ENCODE measurements at places on chromosomes 16 and 17.

- ATAC-seq, result peak; percentile 69
Observed at GRCh38 chr16:67158637-67159600, 790 bp downstream of the TRADD start.

DNA sequence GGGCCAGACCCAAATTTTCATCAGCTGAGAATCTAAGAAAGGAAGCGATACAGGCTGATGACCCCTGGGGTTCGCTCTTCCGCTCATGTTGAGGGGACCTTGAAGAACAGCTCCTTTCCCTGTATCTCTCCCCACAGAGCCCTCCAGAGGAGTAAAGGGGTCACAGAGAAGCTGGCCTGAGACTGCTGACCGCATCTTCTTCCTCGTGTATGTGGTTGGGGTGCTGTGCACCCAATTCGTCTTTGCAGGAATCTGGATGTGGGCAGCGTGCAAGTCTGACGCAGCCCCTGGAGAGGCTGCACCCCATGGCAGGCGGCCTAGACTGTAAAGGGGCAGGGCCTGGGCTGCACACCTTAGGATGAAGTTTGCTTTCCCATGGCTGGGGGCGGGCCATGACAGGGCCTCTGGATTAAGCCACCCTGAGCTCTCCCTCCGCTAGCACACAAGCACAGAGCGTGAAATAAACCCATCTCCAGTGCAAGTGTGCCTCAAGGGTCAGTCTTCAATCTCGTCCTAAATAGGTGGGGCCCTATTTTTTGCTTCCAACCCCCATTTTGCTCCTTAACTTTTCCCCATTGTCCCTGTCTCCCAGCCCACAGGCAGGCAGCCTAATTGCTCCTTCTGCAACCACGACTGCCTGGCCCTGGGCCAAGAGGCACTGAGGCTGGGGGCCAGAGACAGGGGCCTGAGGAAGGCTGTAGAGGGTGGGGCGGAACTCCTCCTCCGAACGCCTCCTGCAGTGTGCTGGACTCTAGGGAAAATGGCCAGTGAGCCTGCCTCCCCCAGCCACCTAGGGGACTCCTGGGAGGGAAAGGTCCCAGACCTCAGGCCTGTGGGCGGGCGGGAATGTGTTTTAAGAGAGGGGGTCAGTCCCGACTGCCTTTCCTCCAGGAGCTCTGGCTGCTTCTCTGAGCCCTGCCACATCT lies 3.6 kb downstream of the ZACN start:
- no peak for ATAC-seq

GRCh38 chr17:30232015-30232823 lies 3.3 kb downstream of the SLC6A4 start:
- ATAC-seq, result no peak

DNA sequence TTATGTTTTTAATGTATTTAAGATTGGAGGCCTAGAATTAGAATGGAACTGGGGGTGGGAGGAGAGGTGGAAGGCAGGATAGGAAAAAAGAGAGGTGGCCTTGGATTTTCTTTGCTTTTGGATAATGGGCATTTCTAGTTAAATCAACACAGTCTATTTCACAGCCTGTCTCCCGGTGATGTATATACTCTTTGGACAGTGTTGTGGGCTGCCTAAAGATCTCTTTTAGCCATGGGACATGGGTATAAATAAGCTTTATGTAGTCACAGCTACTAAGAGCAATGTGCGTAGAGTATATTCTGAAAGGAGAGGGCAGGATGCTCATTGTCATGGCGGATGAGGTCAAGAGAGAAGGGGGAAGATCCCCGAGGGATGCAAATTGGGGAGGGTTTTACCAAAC lies 1084.4 kb upstream of the RBFOX1 start:
- ATAC-seq, result no peak

GRCh38 chr17:43595466-43595865 lies 49.3 kb upstream of the ETV4 start:
- ATAC-seq, result no peak

- ATAC-seq, result no peak
Observed at GRCh38 chr17:48494335-48494734, 36.5 kb downstream of the HOXB1 start.

GRCh38 chr16:50395763-50396710 lies 27.2 kb upstream of the BRD7 start:
- peak; percentile 63 for ATAC-seq

DNA sequence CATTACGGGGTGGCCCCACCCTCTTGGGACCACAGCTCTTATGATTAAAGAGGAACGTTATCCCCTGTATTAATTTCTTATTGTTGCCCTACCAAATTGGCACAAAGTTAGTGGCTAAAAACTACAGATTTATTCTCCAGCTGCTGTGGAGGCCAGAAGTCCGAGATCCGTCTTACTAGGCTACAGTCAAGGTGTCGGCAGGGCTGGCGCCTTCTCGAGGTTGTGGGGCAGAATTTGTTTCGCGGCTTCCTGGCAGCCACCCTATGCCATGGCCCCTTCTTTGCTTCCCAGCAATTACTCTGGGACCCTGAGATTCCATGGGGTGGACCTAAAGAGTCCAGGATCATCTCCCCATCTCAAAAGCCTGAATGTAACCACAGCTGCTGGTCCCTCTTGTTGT lies 263.4 kb downstream of the CPPED1 start:
- no peak for ATAC-seq

DNA sequence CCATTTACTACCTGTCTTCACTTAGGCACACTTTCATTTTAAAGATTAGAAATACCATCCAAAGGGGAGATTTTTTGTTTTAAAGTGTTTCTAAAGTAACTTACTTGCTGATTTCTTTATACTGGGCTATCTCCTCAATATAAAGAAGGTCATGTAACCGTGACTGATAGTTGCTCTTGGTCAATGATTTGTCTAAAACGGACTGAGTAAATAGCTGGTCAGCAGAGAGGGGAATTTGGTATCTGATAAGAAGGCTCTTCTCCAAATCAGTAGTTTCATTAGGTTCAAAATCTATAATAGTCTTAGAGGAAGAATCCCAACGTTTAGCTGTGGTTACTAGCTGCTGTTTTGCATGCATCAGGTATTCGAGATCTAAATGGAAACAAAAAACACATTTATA lies 66.4 kb downstream of the HELZ start:
- ATAC-seq, result no peak

DNA sequence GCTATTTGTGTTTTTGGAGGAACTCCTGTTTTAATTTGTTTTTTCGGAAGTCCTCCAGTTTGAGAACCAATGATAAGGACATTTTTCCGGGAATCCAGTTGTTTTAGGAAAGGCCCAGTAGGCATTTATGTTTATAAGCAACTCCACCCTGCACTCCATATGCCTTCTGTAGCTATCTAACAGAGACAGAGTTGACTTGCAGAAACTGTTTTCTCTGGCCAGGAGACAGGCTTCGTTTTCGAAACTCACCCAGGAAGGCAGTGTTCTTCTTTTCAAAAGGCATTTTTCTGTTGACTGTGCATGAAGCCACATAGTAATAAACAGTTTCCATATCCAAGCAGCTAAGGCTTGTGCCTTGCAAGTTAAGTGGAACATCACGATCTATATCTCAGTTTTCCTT lies 587.1 kb downstream of the WWOX start:
- ATAC-seq, result no peak

DNA sequence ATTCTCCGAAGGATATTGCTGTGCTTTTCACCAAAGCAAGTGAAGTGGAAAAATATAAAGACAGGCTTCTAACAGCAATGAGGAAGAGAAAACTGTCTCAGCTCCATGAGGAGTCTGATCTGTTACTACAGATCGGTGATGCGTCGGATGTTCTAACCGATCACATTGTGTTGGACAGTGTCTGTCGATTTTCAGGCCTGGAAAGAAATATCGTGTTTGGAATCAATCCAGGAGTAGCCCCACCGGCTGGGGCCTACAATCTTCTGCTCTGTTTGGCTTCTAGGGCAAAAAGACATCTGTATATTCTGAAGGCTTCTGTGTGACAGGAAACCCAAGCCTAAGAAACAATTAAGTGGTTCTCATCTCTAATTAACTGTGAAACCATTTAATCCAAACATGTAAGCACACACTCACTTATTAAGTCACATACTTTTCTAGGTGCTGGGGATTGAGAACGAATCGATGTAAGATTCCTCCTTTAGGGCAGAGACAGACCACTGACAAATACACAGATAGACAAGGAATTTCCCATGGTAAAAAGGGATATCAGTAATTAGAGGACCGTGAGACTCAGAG lies 22.8 kb downstream of the SLFN5 start:
- ATAC-seq, result no peak

DNA sequence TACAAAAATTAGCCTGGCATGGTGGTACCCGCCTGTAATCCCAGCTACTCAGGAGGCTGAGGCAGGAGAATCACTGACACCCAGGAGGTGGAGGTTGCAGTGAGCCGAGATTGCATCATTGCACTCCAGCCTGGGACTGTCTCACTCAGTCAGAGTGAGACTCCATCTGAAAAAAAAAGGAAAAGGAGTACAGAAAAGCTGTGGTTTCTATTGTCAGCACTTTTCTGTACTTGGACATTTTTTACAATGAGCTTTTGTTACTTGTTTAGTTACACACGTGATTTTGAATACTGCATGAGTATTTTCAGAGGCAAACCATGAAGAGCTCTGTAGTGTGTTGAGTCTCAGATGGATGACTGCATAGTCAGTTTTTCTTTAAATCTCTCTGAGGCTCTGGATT lies 26.3 kb downstream of the ZC3H18 start:
- no peak for ATAC-seq

DNA sequence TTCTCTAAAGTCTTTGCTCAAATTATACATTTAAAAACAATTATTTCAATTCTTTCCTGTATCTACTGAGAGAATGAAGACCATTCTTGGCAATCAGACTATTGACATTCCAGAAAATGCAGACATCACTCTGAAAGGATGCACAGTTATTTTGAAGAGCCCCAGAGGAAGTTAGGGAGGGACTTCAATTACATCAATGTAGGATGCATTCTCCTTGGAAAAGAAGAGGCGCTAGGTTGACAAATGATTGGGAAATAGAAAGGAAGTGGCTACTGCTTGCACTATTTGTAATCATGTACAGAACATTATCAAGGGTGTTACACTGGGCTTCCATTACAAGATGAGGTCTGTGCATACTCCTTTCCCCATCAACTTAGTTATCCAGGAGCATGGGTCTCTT lies 74.3 kb downstream of the SSH2 start:
- ATAC-seq, result no peak

- peak; percentile 95 for ATAC-seq
Observed at GRCh38 chr17:28371245-28372202, at the start of gene SARM1. Gene SARM1, plus strand, starts transcription at chr17:28371694. Its CDS starts 339 bp downstream, at chr17:28372033.

- ATAC-seq, result no peak
Observed at GRCh38 chr16:80664226-80664625, 123.4 kb downstream of the DYNLRB2 start.

- ATAC-seq, result no peak
Observed at GRCh38 chr17:31534223-31534888, 142.9 kb downstream of the RAB11FIP4 start.

GRCh38 chr16:52446080-52446479 lies 100.9 kb downstream of the TOX3 start:
- ATAC-seq, result no peak

DNA sequence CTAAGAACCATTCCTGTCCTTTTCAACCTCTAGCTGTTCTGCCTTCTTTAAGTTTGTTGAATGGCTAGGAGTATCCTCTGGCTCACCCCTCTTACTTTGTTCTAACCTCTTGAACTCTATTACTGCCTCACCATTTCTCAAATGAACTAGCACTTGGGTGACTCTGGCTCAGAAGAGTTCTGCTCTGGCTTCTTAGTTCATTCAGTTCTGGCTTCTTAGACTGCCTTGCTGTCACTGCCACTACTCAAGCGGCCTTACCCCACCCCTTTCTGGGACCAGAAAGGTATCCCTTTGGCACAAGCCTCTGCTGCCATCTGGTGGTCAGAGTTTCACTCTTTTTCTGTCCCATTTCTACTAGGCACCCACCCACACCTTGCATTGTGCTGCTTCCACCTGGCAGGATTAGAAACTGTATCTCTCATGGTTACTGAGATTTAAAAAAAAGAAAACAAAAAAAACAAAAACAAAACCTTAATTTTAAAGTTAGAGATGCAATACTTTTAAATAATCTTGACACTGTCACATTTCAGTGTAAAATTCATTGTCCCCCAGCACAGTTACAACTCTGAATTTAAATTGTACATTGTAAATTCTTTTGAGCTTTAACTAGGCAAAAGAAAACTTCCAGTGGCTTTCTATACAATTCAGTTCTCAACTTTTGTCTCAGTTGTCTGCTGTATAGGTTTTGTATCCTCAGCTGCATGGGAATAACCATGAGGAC lies 6.9 kb upstream of the ABCA10 start:
- peak; percentile 96 for ATAC-seq

DNA sequence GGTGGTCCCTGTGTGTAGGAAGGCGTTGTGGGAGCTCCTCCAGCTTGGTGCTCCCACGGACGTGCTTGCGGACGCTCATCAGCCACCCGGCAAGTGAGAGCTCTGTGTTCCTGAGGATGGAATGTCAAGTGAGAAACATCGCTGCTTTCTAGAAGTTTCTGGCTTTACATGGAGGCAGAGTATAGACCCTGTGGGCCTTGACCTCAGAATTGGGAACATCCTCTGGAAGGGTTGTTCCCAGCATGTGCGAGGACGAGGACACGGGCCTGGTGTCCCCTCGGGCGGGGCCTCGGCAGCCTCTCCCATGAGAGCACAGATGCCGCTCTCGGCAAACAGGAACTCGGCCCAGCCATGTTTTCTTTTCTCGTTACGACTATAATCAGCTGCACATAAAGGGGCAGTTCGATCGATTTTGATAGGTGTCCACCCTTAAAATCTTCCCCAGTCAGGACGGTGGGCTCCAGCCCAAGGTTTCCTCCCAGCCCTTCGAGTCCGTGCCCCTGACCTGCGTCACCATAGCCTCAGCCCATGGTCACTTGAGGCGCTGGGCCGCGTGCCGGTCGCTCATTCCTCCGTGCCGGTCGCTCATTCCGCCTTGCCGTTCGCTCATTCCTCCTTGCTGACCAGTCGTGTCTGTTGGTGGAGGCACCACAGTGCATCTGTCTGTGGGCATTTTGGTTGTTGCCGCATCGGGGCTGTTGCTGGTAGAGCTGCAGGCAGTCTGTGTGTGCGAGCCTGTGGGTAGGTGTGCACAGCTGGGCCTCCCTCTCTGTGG lies 91.3 kb upstream of the ZNF750 start:
- no peak for ATAC-seq

DNA sequence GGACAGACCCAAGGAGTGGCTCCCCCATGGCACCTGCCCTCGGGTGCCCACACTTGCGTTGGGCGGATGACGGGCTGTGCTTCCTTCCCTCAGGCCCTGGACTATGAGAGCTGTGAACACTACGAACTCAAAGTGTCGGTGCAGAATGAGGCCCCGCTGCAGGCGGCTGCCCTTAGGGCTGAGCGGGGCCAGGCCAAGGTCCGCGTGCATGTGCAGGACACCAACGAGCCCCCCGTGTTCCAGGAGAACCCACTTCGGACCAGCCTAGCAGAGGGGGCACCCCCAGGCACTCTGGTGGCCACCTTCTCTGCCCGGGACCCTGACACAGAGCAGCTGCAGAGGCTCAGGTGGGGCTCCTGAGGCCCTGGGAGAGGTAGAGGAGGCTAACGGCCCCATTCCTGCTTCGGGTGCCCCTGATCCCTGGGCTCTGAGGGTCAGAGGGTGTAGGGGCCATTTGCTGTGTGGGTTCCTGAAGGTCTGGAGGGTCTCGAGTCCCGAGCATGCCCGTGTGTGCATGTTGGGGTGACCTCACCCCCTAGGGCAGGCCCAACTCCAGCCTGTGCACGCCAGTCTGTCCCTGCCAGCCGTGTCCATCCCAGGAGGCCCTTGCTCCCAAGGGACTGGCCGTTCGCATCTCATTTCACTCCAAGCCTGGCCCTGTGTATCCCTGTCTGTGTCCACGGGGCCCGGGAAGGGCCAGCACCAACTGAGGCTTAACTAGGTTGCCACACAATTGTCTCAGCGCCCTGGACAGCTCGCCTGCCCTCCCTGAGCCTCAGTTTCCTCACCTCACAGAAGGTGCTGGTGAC lies 10.0 kb downstream of the SLC22A31 start:
- ATAC-seq, result no peak

- ATAC-seq, result peak; percentile 82
Observed at GRCh38 chr17:8221663-8222379, 11.4 kb upstream of the AURKB start.

Data from stimulated activated memory B cell treated with anti-CD40 and anti-IgM and Interleukin-4, amounts not matched to agents 10 μg/mL and 1 μg/mL and 100 μg/mL, for 72 hours (primary cell).